AG04449 (cell line): ENCODE measurements at places on chromosomes 13 and 19.
A peak's percentile ranks its signal among the peaks of the same experiment; 100 is the strongest.

GRCh38 chr13:45362939-45363338 lies 22.0 kb upstream of the TPT1 start:
- DNase-seq = no peak

DNA sequence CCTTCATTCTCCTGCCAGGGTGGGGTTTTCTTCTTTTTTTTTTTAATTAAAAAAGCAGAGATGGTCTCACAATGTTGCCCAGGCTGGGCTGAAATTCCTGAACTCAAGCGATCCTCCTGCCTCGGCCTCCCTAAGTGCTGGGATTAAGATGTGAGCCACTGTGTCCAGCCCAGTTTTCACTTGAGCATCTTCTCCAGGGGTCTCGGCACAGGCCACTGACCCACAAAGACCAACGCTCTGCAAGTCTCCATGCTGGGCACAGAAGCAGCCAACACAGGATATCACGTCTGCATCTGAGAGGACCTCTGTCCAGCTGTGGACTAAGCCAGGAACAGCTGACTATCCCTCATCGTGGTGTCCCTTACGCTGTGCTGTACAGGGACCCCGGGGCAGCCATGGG lies 9.5 kb upstream of the TMEM86B start:
- DNase-seq = no peak

GRCh38 chr19:17159466-17160393 lies 55.4 kb upstream of the USE1 start:
- no peak for DNase-seq

DNA sequence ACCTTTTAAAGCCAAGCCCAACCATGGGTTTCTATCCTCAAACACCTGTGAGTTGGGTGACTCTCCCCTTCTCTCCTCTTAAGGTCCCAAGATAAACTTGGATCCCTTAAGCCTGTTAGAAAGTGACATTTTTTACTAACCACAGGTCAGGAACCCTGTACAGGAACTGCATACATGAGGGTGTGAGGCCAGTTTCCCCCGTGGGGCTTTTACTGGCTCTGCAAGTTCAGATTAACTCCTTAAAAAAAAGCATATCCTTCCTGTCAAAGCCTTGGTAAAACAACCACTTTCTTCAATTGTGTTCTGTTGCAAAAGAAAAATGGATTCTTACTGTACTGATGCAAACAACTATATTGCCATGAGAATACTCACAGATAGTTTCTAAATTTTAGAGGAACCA lies 2638.7 kb upstream of the PCDH20 start:
- no peak for DNase-seq

GRCh38 chr13:95722241-95722640 lies 45.3 kb downstream of the DNAJC3 start:
- no peak for DNase-seq

DNA sequence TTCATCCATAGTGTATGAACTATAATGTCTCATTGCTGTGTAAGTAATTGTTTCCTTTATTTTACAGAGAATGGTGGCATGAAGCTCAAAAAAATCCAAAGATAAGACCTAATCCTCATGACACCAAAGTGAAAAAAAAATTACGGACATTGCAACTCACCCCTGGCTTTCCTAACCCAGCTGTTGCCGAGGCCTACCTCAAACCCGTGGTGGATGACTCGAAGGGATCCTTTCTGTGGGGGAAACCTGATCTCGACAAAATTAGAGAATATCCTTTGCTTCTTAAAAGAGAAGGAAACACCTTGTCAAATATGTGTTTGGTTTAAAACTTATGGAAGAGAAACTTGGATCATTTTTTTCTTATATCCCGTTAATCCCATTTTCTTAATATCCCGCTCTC lies 26.3 kb downstream of the ERCC5 start:
- no peak for DNase-seq

- no peak for DNase-seq
Observed at GRCh38 chr13:66503890-66504289, 726.2 kb downstream of the PCDH9 start.

DNA sequence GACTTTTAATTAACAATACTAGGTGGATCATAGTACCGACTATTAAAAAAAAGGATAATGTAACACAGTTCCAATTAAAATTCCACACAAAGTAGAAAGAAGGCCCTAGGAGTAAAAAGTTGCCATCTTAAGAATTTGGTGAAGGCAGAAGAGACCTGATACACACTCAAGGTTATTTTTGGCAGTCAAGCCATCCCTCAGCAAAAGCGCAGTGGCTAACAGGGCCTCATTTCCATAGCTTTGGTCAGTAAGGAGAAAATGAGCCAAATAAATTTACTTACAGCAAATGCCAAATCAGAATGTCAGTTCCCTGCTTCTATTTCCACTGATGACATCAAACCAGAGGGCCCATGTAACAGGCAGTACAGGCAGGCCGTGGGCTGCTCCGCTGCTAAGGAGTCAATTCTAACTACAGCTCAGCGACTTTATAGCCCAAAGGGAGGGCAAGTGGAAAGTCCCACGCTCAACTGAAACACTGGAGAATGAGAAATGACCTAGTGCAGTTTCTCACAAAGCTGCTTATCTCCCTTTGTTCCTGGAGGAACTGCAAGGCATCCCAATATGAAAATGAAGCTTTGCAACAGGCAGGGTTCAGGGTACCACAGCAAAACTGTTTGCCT lies 6.3 kb downstream of the ARGLU1 start:
- DNase-seq = no peak

- DNase-seq = peak; percentile 46
Observed at GRCh38 chr19:18995804-18996241, 37.5 kb downstream of the SUGP2 start.
